ENCODE measurements at places on chromosomes 12 and 14. TPM values are rescaled to one million over a fixed set of nuclear protein-coding genes. Genes with fewer than 3 reads are reported as not detected.

The ARF3 gene
- total RNA-seq = 56.2 TPM

The IQSEC3 gene
- 1.7 TPM for total RNA-seq

The VASH1 gene
- total RNA-seq = 6.1 TPM

The PRH2 gene
- not detected for total RNA-seq

The IGF1 gene
- 68.0 TPM for total RNA-seq

The KRT81 gene
- not detected for total RNA-seq

The SPIC gene
- not detected for total RNA-seq

The FOXG1 gene
- not detected for total RNA-seq

The GALNT16 gene
- total RNA-seq = 5.2 TPM

The CLEC14A gene
- 33.1 TPM for total RNA-seq

The CD163L1 gene
- total RNA-seq = 0.74 TPM

The FAM161B gene
- 5.2 TPM for total RNA-seq

The TAS2R7 gene
- not detected for total RNA-seq

The ADAM20 gene
- total RNA-seq = 1.2 TPM

The ANKRD33 gene
- total RNA-seq = not detected

The CLEC12A gene
- not detected for total RNA-seq

The ESRRB gene
- 0.74 TPM for total RNA-seq

The PIWIL1 gene
- not detected for total RNA-seq

The DNAI7 gene
- 3.4 TPM for total RNA-seq

The PSME2 gene
- total RNA-seq = 131 TPM

The CD163 gene
- total RNA-seq = 96.3 TPM

The GYS2 gene
- total RNA-seq = 0.98 TPM

The TAS2R13 gene
- 7.1 TPM for total RNA-seq

The STAC3 gene
- 0.74 TPM for total RNA-seq

The GZMB gene
- total RNA-seq = 2.2 TPM

The TMEM117 gene
- 22.1 TPM for total RNA-seq

The CIROP gene
- total RNA-seq = not detected

The FLRT2 gene
- total RNA-seq = 22.8 TPM

The GSC gene
- total RNA-seq = 1.7 TPM

The ANKS1B gene
- 11.5 TPM for total RNA-seq

The PTPRO gene
- 0.49 TPM for total RNA-seq

The TSPAN8 gene
- 2.9 TPM for total RNA-seq

The MYG1 gene
- 41.5 TPM for total RNA-seq

The TSPAN9 gene
- 32.2 TPM for total RNA-seq

The PIP4K2C gene
- 16.7 TPM for total RNA-seq

The MAP1LC3B2 gene
- total RNA-seq = not detected

The CCDC60 gene
- total RNA-seq = not detected

The OAS1 gene
- 30.9 TPM for total RNA-seq

The SLC25A3 gene
- 281 TPM for total RNA-seq

The TPPP2 gene
- not detected for total RNA-seq

The SLCO1B1 gene
- total RNA-seq = not detected

The KERA gene
- not detected for total RNA-seq

The MYH6 gene
- total RNA-seq = not detected

The ETV6 gene
- 14.7 TPM for total RNA-seq

The LALBA gene
- total RNA-seq = not detected

The SERPINA6 gene
- not detected for total RNA-seq

The PGF gene
- 8.3 TPM for total RNA-seq

The CLEC6A gene
- total RNA-seq = not detected

The METAP2 gene
- total RNA-seq = 62.6 TPM
